Caco-2 (cell line): ENCODE measurements at places on chromosomes 7 and 10. TPM values are rescaled to one million over a fixed set of nuclear protein-coding genes. Genes with fewer than 3 reads are reported as not detected.

The CEP41 gene
- 14.3 and 14.9 TPM in 2 replicates for total RNA-seq

The SUN3 gene
- not detected in 2 replicates for total RNA-seq

The OR2A42 gene
- total RNA-seq = not detected in 2 replicates

The HYAL4 gene
- total RNA-seq = 0.14 and 0.68 TPM in 2 replicates

The GALNT17 gene
- not detected in 2 replicates for total RNA-seq

The ARL3 gene
- total RNA-seq = 7.8 and 8.0 TPM in 2 replicates

The TAF6 gene
- total RNA-seq = 81.1 and 81.2 TPM in 2 replicates

The MAGI2 gene
- 0.19 and 0.25 TPM in 2 replicates for total RNA-seq

DNA sequence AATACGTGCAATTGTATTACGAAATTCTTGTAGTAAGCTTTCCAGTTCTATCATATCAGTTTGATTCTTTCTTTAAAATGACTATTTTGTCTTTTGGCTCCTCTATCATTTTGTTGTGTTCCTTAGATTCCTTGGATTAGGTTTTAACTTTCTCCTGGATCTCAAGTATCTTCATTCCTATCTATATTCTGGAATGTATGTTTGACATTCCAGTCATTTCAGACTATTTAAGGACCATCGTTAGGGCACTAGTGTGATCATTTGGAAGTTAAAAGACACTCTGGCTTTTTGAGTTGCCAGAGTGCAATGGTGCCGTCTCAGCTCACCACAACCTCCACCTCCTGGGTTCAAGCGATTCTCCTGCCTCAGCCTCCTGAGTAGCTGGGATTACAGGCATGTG, 45.7 kb upstream of the SFTPD start:
- H3K36me3 ChIP-seq = no peaks in the 10 kb centered on the region
- DNase-seq = no peak
- H3K27me3 ChIP-seq = no peaks in the 10 kb centered on the region

DNA sequence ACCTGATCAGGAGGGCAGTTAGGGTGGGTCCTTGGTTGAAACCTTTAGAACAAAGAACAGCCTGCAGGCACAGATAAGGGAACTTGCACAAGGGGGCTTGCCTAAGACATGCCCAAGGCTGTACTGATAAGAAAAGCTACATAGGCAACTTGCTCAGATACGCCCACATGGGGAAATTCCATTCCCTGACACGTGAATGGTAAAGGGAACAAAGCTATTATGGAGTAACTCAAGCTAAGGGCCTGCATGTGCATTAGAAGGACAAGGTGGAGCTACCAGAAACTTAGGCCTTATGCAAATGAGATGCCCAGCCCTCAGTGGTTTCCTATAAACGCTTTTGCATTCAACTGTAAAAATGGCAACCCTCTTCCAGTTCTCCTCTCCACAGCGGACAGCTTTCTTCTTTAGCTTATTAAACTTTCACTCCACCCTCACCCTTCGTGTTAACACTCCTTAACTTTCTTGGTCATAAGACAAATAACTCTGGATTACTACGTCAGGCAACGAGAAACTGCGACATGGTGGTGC, 1192.1 kb upstream of the CELF2 start:
- H3K4me3 ChIP-seq = no peak overlapping the region
- DNase-seq = peak; percentile 91
- H3K4me1 ChIP-seq = peaks cover 48% of the 10 kb centered on the region
- H3K27ac ChIP-seq = peak overlapping the region; percentile 83
- H3K36me3 ChIP-seq = no peaks in the 10 kb centered on the region

- DNase-seq = no peak
- H3K27ac ChIP-seq = no peak overlapping the region
- H3K27me3 ChIP-seq = no peaks in the 10 kb centered on the region
- H3K36me3 ChIP-seq = no peaks in the 10 kb centered on the region; the same call in 1 of the 2 replicates
- H3K4me3 ChIP-seq = no peak overlapping the region
- H3K4me1 ChIP-seq = no peaks in the 10 kb centered on the region
Observed at GRCh38 chr7:139023076-139023475, 12.8 kb downstream of the ZC3HAV1L start.

GRCh38 chr10:89144836-89145235, 62.3 kb downstream of the CH25H start:
- H3K27me3 ChIP-seq = no peaks in the 10 kb centered on the region
- DNase-seq = no peak
- no peak overlapping the region for H3K27ac ChIP-seq
- no peaks in the 10 kb centered on the region for H3K4me1 ChIP-seq
- H3K36me3 ChIP-seq = no peaks in the 10 kb centered on the region
- no peak overlapping the region for H3K4me3 ChIP-seq

GRCh38 chr10:67818323-67818722, 19.7 kb downstream of the DNAJC12 start:
- no peaks in the 10 kb centered on the region; the same call in 1 of the 2 replicates for H3K36me3 ChIP-seq
- H3K4me3 ChIP-seq = no peak overlapping the region
- DNase-seq = no peak
- H3K4me1 ChIP-seq = peaks cover 7% of the 10 kb centered on the region
- no peaks in the 10 kb centered on the region for H3K27me3 ChIP-seq

DNA sequence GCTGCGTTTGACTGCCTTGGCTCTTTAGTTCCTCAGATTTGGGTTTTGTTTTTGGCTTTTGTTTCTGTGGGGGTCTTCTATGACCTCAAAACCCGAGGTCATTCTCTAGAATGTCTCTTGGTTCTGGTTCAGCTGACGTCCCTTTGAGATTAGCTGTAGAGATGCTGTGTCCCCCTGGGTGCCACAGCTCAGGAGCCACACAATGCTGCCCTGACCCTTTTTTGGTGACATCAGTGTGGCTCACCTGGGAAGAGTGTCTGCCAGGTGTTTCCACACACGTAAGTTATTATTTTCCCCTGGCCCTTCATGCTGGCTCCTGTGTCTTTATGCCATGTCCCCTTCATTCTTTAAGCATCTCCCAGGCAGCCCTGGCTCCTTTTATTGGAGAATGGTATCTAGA, 89.8 kb upstream of the DDC start:
- no peaks in the 10 kb centered on the region for H3K36me3 ChIP-seq
- no peaks in the 10 kb centered on the region for H3K4me1 ChIP-seq
- no peak overlapping the region for H3K27ac ChIP-seq
- no peak for DNase-seq
- H3K27me3 ChIP-seq = no peaks in the 10 kb centered on the region
- H3K4me3 ChIP-seq = no peak overlapping the region

GRCh38 chr7:118057404-118057803, 126.6 kb upstream of the LSM8 start:
- H3K27ac ChIP-seq = no peak overlapping the region
- H3K36me3 ChIP-seq = no peaks in the 10 kb centered on the region
- no peaks in the 10 kb centered on the region for H3K4me1 ChIP-seq
- no peaks in the 10 kb centered on the region for H3K27me3 ChIP-seq

DNA sequence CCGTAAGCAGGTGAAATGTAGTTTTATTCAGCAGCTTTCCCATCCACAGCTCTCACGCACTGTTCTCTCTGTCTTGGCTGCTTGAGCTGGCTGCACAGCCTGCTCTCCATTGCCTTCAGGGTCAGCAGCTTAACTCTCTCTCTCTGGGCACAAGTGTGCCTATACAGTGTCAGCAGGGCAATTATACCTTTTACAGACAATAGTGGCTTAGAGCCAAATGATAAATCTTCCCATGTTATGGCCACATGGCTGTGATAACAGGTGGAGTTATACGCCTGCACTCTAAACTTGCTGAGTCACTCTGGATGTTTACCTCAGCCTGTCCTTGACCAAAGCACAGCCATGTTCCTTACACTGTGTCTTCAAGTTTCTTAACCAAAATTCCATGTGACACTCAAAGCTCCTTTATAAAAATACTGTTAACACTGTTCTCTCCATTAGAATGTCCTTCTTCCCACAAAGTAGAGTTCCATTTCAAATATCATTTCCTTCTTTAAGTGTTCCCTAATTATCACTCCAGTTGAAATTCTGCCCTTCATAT, 6.1 kb downstream of the RNF133 start:
- no peak overlapping the region for H3K4me3 ChIP-seq
- H3K27me3 ChIP-seq = no peaks in the 10 kb centered on the region

GRCh38 chr10:119301397-119301796, 94.0 kb downstream of the GRK5 start:
- no peaks in the 10 kb centered on the region for H3K36me3 ChIP-seq
- DNase-seq = no peak
- H3K27me3 ChIP-seq = no peaks in the 10 kb centered on the region
- peaks cover 26% of the 10 kb centered on the region for H3K4me1 ChIP-seq

DNA sequence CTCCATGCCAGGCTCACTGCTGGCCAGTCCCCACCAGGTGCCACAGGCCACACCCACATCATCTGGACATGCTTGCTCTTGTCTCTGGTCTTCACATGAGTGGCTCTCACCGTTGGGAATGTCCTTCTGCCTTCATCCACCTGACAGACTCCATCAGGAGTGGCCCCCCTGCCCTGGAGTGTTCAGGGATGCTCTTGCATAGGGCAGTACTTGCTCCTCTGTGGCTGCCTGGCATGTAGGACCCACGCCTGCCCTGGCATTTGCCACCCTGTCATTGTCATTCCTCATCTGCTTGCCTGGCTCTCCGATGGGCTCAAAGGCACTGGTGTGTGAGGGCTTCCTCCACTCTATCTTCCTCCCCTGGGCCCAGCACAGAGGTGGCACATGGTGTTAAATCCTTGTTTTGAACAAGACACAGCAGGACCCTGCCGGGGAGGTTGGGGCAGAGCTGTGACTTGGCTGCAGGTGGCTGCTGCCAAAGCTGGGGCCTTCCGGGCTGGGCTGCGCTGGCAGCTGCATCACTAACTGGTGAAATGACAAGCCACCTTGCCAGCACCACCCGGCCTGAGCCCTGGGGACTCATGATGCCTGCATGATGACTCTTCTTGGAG, 1.8 kb downstream of the SH2D4B start:
- no peak overlapping the region for H3K27ac ChIP-seq
- H3K4me1 ChIP-seq = peaks cover 4% of the 10 kb centered on the region; the same call in 1 of the 2 replicates
- H3K27me3 ChIP-seq = no peaks in the 10 kb centered on the region

GRCh38 chr7:97006055-97006815, 882 bp downstream of the DLX6 start:
- H3K27me3 ChIP-seq = no peaks in the 10 kb centered on the region
- H3K27ac ChIP-seq = peak overlapping the region; percentile 66
- DNase-seq = peak; percentile 82
- H3K4me3 ChIP-seq = peak overlapping the region; percentile 80

- H3K27ac ChIP-seq = no peak overlapping the region
- peaks cover 13% of the 10 kb centered on the region for H3K4me1 ChIP-seq
- no peaks in the 10 kb centered on the region for H3K27me3 ChIP-seq
- no peaks in the 10 kb centered on the region; the same call in 1 of the 2 replicates for H3K36me3 ChIP-seq
Observed at GRCh38 chr10:35501923-35502322, 103.2 kb upstream of the GJD4 start.

DNA sequence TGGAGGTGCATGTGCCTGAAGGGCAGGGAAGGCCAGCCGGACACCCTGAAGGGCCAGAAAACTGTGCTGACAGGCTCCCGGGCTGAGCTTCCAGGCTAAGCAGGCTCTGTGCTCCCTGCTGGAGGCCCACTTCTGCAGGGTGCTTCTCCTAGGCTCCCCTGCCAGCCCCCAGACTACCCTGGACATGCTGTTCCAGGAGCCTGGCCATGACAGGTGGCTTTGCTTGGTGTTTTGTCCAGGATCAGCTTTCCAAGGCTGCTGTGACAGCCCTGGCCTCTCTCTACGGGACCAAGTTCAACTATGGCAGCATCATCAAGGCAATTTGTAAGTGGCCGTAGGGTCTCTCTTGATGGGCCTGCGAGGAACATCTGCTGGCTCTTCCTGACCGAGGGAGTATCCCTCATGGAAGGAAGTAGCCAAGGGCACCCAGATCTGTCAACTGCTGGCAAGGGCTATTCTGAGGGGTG, 5.3 kb downstream of the CPA1 start:
- H3K27ac ChIP-seq = no peak overlapping the region
- no peaks in the 10 kb centered on the region for H3K27me3 ChIP-seq
- no peak overlapping the region for H3K4me3 ChIP-seq
- no peak for DNase-seq
- no peaks in the 10 kb centered on the region for H3K36me3 ChIP-seq

DNA sequence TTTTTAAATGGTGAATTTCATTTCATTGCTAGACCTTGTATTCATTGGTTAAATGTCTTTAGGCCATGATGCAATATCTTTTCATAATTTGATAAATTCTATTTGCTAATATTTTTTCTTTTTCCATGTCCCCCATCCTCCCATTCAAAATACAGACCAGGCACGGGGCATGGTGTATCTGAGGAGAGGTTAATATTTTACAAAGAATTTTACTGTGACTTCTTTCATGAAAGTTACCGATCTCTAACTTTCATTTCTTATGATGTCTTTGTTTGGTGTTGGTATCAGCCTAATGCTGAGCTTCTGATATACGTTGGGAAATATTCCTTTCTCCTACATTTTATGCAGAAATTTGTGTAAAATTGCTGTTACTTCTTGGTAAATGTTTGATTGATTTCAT, 216.7 kb upstream of the IGFBP3 start:
- no peak overlapping the region for H3K4me3 ChIP-seq
- DNase-seq = no peak
- H3K27me3 ChIP-seq = no peaks in the 10 kb centered on the region
- H3K36me3 ChIP-seq = no peaks in the 10 kb centered on the region

- DNase-seq = no peak
- 0 out of 2 replicates have a peak, but pooled peaks cover 2% of the 10 kb centered on the region for H3K36me3 ChIP-seq
- H3K27ac ChIP-seq = no peak overlapping the region
- H3K4me3 ChIP-seq = no peak overlapping the region
- H3K27me3 ChIP-seq = no peaks in the 10 kb centered on the region
Observed at GRCh38 chr10:1190052-1190395, 133.8 kb downstream of the WDR37 start.

DNA sequence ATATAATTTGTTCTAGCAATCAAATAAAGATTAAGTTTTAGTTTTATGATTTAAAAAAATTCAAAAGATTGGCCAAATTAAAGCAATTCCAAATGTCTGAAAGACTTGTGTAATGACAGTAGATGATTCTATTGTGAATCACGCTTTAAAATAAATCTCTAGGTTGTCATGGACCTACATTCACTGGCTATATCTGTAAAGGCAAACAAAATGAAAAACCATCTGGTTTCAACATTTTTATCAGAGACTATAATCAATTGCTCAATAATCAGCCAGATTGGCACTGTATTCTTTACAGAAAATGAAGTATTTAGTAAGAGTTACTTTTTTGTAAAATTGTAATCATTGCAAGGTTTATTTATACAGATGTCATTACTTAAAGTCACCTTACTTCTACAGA, 60.7 kb downstream of the DGKB start:
- no peaks in the 10 kb centered on the region for H3K4me1 ChIP-seq
- no peak overlapping the region for H3K4me3 ChIP-seq
- H3K27me3 ChIP-seq = no peaks in the 10 kb centered on the region
- H3K27ac ChIP-seq = no peak overlapping the region

DNA sequence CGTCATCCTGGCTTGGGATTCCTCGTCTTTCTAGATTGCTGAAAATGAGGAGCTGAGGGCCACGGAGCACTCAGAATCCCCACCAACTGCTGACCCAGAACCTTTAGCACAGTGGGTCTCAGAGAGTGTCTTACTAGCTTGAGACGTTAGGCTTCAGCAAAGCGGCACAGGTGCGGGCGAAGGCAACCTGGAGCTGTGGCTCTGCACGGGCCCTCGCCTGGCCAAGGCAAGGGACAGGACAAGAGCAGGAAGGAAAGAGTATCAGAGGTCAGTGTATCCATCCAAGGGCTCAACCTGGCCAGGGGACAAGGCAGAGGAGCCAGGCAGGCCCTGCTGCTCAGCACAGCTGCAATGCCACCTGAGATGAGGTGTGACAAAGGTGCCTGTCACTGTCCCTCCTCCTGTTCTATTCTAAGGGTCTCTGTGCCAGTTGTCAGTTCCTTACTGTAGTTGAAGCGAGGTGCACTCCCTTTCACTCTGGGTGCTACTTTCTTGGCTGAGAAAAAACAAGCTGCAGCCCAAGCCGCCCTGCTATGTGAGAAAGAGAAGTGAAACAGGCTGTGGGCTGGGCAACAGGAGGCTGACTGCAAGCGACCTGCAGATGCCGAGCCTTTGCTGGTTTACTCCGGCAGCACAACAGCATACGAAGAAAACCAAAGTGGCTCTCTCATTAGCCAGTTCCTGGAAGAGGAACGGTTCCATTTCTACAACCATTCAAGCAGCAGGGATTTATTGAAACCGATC, 33.3 kb upstream of the KDM7A start:
- H3K36me3 ChIP-seq = no peaks in the 10 kb centered on the region
- H3K27ac ChIP-seq = no peak overlapping the region
- no peak for DNase-seq
- H3K27me3 ChIP-seq = no peaks in the 10 kb centered on the region; the same call in 1 of the 2 replicates
- H3K4me3 ChIP-seq = no peak overlapping the region
